H1 (cell line): ENCODE measurements at places on chromosomes 5 and 9. TPM values are rescaled to one million over a fixed set of nuclear protein-coding genes. Genes with fewer than 3 reads are reported as not detected.

GRCh38 chr9:113530942-113531341, 67.4 kb downstream of the RGS3 start:
- no peak overlapping the region for H3K27ac ChIP-seq
- H3K4me1 ChIP-seq, result no peaks in the 10 kb centered on the region
- DNase-seq, result no peak
- no peak overlapping the region for H3K4me3 ChIP-seq

- H3K4me3 ChIP-seq, result no peak overlapping the region
- no peaks in the 10 kb centered on the region for H3K27me3 ChIP-seq
- H3K27ac ChIP-seq, result no peak overlapping the region
- peaks cover 3% of the 10 kb centered on the region for H3K4me1 ChIP-seq
- no peaks in the 10 kb centered on the region for H3K36me3 ChIP-seq
Observed at GRCh38 chr5:125232779-125233230, 486.4 kb upstream of the ZNF608 start.

- no peak overlapping the region for H3K27ac ChIP-seq
- H3K27me3 ChIP-seq, result no peaks in the 10 kb centered on the region
- no peak for DNase-seq
- no peaks in the 10 kb centered on the region for H3K36me3 ChIP-seq
Observed at GRCh38 chr9:3028535-3028934, 184.6 kb upstream of the PUM3 start.

- no peaks in the 10 kb centered on the region for H3K36me3 ChIP-seq
- no peak for DNase-seq
- H3K4me1 ChIP-seq, result no peaks in the 10 kb centered on the region
Observed at GRCh38 chr5:58631895-58632294, 49.0 kb downstream of the RAB3C start.

- H3K36me3 ChIP-seq, result no peaks in the 10 kb centered on the region
- H3K4me1 ChIP-seq, result no peaks in the 10 kb centered on the region
- no peaks in the 10 kb centered on the region for H3K27me3 ChIP-seq
Observed at GRCh38 chr9:8365466-8366160, 566.0 kb upstream of the DMAC1 start.

GRCh38 chr5:74258314-74258665, 382.2 kb downstream of the ENC1 start:
- H3K36me3 ChIP-seq, result no peaks in the 10 kb centered on the region
- H3K27me3 ChIP-seq, result no peaks in the 10 kb centered on the region
- H3K4me3 ChIP-seq, result no peak overlapping the region
- no peak overlapping the region for H3K27ac ChIP-seq
- peaks cover 6% of the 10 kb centered on the region for H3K4me1 ChIP-seq

- H3K27ac ChIP-seq, result 0 out of 2 replicates have a peak overlapping the region, but pooled peaks have one; percentile 41
- H3K4me1 ChIP-seq, result no peaks in the 10 kb centered on the region; the same call in 1 of the 2 replicates
- no peak overlapping the region; the same call in 1 of the 2 replicates for H3K4me3 ChIP-seq
Observed at GRCh38 chr9:96344458-96345180, 38.9 kb downstream of the SLC35D2 start.

DNA sequence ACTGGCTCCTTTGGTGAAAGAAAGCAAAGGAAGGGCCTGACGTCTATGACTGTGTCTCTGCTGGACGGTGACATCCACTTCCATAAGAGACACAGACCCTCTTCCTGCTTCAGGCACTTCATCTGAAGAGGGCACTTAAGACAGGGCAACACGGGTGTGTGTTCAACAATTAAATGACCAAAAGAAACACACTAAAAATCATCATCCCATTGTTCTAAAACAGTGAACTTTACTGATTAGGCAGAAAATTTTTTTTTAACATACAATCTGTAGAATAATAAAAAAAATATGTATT, 58.5 kb downstream of the GOLM1 start:
- no peaks in the 10 kb centered on the region for H3K4me1 ChIP-seq
- H3K36me3 ChIP-seq, result no peaks in the 10 kb centered on the region
- DNase-seq, result no peak

DNA sequence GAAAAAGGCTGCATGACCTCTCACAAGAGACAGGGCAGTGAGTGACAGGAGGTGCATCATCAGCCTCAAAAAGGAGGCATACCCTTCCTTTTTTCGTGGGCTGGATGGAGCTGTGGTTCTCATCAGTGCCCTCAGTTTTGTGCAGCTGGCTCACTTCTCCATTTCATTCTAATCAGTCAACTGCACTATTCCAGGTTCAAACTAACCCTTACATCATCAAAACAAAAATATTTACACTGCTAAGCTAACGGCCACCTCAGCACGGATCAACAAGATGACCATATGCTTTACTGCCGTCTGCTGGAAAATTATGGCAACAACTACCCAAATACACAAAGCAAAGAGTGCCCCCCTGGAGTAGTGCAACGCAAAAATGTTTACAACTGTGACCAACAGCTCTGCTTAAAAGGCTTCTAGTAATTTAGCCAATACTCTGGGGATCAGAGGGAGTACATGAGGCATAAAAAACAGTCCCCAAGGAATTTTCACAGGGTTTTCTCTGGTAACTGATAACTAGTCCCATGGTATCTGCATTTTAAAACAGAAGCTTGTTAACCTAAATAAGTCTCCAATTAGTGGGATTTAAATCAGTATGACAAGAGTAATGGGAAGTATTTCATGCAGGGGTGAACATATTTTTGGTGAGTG, 10.8 kb downstream of the KCNV2 start:
- H3K27me3 ChIP-seq, result no peaks in the 10 kb centered on the region
- no peak overlapping the region for H3K27ac ChIP-seq
- DNase-seq, result no peak
- H3K4me3 ChIP-seq, result no peak overlapping the region
- no peaks in the 10 kb centered on the region for H3K36me3 ChIP-seq

DNA sequence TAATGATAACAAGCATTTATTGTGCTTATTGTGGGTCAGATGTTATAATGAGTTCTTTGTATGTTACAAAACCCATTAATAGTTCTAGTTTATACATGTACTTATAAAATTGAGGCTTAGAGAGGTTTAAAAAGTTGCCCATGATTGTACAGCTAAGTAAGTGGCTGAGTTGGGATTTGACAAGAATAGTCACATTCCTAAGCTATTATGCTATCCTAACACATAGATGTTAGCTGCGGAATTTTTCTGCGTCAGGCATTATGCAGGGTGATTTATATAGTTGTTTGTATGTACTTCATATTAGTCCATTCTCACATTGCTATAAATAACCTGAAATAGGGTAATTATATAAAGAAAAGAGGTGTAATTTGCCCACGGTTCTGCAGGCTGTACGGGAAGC, 12.5 kb downstream of the COMMD10 start:
- H3K36me3 ChIP-seq, result no peaks in the 10 kb centered on the region
- H3K4me1 ChIP-seq, result no peaks in the 10 kb centered on the region
- no peak overlapping the region for H3K27ac ChIP-seq
- no peaks in the 10 kb centered on the region for H3K27me3 ChIP-seq
- no peak for DNase-seq

- H3K36me3 ChIP-seq, result no peaks in the 10 kb centered on the region
- no peak for DNase-seq
- no peaks in the 10 kb centered on the region for H3K27me3 ChIP-seq
- H3K27ac ChIP-seq, result no peak overlapping the region
- H3K4me1 ChIP-seq, result no peaks in the 10 kb centered on the region
Observed at GRCh38 chr9:73577848-73578247, 426.2 kb downstream of the ANXA1 start.

- H3K4me3 ChIP-seq, result no peak overlapping the region
- H3K4me1 ChIP-seq, result peaks cover 1% of the 10 kb centered on the region; the same call in 1 of the 2 replicates
- no peak for DNase-seq
- H3K27me3 ChIP-seq, result no peaks in the 10 kb centered on the region
Observed at GRCh38 chr9:135320943-135321342, 158.6 kb upstream of the PPP1R26 start.

The PCDHGB5 gene
- 1.9 and 2.6 TPM in 2 replicates for total RNA-seq

The ZNF300 gene
- total RNA-seq, result 15.2 and 15.8 TPM in 2 replicates

The FBP2 gene
- total RNA-seq, result not detected in 2 replicates

The F2R gene
- 23.8 and 25.0 TPM in 2 replicates for total RNA-seq

The PTGR1 gene
- 28.5 and 29.3 TPM in 2 replicates for total RNA-seq

The CARTPT gene
- not detected in 2 replicates for total RNA-seq
